Heart left ventricle (tissue), 16 donors: ENCODE measurements at places on chromosomes 12 and 14. TPM values are rescaled to one million over a fixed set of nuclear protein-coding genes. Genes with fewer than 3 reads are reported as not detected.

DNA sequence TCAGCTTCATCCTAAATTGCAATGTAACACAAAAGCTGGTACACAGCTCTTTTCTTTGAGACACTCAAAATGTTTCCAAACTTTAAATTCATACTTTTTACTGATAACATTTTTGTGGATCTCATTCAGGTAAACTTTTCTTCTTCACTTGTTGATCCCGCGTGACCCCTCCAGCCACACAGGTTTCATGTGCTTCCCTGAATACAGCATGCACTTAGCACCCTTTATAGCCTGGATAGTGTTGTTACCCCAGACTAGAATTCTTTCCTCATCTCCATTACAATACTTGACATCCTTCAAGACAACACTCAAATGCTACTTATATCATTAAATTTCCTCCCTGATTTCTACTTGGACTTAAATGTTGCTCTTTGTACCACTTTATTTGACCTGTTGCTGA lies 373.4 kb downstream of the RAD51B start:
- no peaks in the 10 kb centered on the region for H3K36me3 ChIP-seq
- no peaks in the 10 kb centered on the region for H3K27me3 ChIP-seq
- no peak overlapping the region for H3K27ac ChIP-seq
- DNase-seq = no peak

- H3K27me3 ChIP-seq = peaks cover 32% of the 10 kb centered on the region
- H3K27ac ChIP-seq = no peak overlapping the region
- no peak overlapping the region for H3K4me3 ChIP-seq
- no peaks in the 10 kb centered on the region for H3K36me3 ChIP-seq
Measured at GRCh38 chr12:113988064-113988451, 21.9 kb upstream of the RBM19 start.

DNA sequence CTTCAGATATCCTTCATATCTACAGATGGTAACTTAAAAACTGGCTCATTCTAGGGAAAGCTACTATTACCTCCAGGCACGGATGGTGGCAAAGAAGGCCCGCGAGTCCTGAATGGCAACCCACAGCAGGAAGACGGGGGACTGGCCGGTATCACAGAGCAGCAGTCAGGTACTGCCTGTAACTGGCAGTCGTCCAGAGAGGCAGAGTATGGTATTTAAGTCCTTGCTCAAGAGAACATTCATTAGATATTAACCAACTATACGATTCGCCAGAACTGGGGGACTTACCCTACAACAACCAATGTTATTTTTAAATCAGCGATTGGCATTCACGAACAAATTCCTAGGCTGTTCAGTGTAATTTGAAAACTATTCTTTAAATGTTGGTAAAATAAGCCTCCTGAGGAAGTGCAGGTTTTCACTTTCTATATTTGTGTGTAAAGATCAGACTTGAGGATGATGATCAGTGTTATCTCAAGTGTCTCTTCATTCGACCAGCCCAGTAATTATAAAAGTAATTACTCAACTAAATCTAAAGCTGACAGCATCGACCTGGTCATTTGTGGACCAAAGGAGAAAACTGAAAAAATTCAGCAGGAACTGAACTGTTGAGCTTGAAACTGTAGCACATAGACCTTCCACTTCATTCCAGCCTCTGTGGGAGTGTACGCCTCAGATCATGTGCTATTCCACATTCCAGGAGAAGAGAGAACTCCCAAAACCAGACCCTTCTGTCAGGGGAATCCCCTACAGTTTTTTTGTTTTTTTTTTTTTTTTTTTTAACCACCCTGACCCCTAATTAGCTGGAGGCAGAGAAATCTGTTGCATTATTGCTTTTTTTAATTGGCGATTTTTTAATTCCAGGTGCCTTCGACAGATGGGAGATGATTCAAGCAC lies 75.6 kb downstream of the ESR2 start:
- H3K4me3 ChIP-seq = no peak overlapping the region
- peaks cover 73% of the 10 kb centered on the region for H3K36me3 ChIP-seq
- peak overlapping the region; percentile 43 for H3K27ac ChIP-seq
- peak; percentile 61 for DNase-seq
- H3K27me3 ChIP-seq = no peaks in the 10 kb centered on the region
- H3K4me1 ChIP-seq = peaks cover 3% of the 10 kb centered on the region

DNA sequence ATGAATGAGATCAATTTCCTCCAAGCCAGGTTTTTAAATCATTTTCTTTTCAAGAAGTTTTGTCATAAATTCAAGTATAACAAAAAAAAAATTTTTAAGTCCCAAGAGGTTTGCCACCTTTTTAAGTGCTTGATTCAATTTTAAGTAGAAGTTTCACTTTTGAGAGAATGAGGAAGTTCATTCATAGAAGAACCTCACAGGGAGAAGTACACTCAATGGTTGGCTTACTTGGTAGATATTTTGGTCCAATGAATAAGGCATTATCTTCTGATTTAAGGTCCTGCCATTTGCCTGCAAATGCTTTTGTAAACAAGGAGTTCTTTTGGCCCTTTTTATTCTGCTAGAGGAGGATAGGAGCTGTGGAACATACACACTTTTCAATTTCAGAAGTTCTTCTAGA lies 96.7 kb upstream of the NOVA1 start:
- H3K4me1 ChIP-seq = no peaks in the 10 kb centered on the region
- H3K27me3 ChIP-seq = no peaks in the 10 kb centered on the region
- H3K4me3 ChIP-seq = no peak overlapping the region
- no peaks in the 10 kb centered on the region for H3K36me3 ChIP-seq
- no peak overlapping the region for H3K27ac ChIP-seq
- DNase-seq = no peak

DNA sequence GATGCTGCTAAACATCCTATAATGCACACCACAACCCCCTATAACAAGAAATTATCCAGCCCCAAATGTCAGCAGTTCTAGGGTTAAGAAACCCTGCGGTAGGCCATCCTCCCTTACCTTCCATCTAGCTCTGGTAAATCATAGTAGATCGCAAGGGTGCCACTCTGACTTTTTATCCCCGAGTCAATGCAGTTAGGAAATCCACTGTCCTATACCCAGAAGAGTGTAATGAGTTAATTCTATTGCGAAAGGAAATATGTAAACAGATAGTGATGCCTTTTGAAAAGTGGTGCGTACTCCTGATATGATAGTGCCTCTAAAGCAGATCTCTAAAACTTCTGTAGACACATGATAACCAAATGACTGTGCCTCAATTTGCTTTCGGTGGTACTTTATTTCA lies 29.8 kb downstream of the SCFD1 start:
- no peak overlapping the region for H3K27ac ChIP-seq
- no peaks in the 10 kb centered on the region for H3K4me1 ChIP-seq
- no peaks in the 10 kb centered on the region for H3K27me3 ChIP-seq
- no peak for DNase-seq

DNA sequence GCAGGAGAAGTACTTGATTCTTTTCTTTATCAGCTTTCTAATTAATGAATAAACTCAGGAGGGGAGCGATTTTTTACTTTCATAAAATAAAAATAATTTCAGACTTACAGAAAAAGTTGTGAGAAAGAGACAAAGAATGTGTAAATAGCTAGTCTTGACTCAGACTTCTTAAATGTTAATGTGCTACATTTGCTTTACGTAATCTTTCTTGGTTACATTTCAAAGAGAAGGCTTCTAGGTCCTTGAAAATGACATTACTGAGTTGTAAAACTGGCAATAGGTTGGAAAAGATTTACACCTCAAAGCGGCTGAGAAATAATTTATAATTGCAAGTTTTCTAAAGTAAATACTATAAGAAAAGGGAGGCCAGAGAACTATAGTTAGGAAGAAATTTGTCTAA lies 28.6 kb downstream of the GABARAPL1 start:
- H3K36me3 ChIP-seq = peaks cover 11% of the 10 kb centered on the region
- no peaks in the 10 kb centered on the region for H3K4me1 ChIP-seq
- no peak overlapping the region for H3K27ac ChIP-seq

- peaks cover 3% of the 10 kb centered on the region for H3K36me3 ChIP-seq
- H3K27me3 ChIP-seq = no peaks in the 10 kb centered on the region
- no peak overlapping the region for H3K27ac ChIP-seq
- DNase-seq = no peak
- H3K4me3 ChIP-seq = no peak overlapping the region
Measured at GRCh38 chr14:59455411-59455810, 9.8 kb downstream of the GPR135 start.

LRRC10 gene
- 44.6 TPM for total RNA-seq

IAPP gene
- total RNA-seq = not detected

- peak overlapping the region; percentile 87 for H3K4me3 ChIP-seq
- H3K27ac ChIP-seq = peak overlapping the region; percentile 99
- H3K4me1 ChIP-seq = peaks cover 7% of the 10 kb centered on the region
- H3K36me3 ChIP-seq = peaks cover 35% of the 10 kb centered on the region
Measured at GRCh38 chr12:49188201-49188915, 522 bp downstream of the TUBA1A start.

C12orf54 gene
- not detected for total RNA-seq

LIN7A gene
- 14.0 TPM for total RNA-seq

MFAP5 gene
- 34.2 TPM for total RNA-seq

DNA sequence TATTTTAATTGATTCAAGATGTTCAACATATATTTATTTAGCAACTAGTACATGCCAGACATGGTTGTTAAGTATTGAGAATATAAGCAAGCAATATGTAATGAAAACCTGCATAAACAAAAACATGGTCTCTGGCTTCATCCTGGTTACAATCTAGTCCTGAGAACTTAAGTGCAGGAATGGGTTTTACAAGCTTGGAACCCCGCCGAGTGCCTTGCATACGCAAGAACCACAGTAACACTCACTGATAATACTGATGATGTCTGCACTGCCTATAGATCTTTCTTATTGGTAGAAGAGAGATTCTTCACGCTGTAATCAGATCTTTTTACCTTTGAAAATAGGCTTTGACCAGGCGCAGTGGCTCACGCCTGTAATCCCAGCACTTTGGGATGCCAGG lies 22.9 kb upstream of the CALM1 start:
- no peaks in the 10 kb centered on the region for H3K27me3 ChIP-seq
- H3K4me3 ChIP-seq = no peak overlapping the region
- no peaks in the 10 kb centered on the region for H3K4me1 ChIP-seq
- no peaks in the 10 kb centered on the region for H3K36me3 ChIP-seq
- DNase-seq = no peak

DNA sequence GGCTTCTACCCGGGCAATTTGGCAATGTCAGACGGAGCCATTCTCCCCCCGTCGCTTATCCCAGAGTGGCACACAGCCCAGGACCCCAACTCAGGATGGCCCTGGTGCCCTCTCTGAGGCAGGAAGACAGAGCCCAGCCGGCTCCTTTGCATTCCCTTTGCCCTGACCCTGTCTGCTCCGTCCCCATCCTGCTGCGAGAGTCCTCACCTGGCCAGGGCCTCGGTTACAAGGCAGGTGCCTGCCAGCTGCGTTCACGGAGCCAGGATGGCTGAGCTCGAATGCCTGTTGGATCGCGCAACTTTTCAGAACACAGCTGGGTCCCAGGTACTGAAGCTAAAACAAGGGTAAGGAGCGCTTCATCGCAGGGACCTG lies 18.6 kb downstream of the LRTM2 start:
- DNase-seq = no peak
- H3K4me3 ChIP-seq = no peak overlapping the region
- no peaks in the 10 kb centered on the region for H3K36me3 ChIP-seq
- H3K4me1 ChIP-seq = no peaks in the 10 kb centered on the region
- H3K27ac ChIP-seq = no peak overlapping the region
- peaks cover 4% of the 10 kb centered on the region for H3K27me3 ChIP-seq

MDM2 gene
- total RNA-seq = 77.6 TPM

DNA sequence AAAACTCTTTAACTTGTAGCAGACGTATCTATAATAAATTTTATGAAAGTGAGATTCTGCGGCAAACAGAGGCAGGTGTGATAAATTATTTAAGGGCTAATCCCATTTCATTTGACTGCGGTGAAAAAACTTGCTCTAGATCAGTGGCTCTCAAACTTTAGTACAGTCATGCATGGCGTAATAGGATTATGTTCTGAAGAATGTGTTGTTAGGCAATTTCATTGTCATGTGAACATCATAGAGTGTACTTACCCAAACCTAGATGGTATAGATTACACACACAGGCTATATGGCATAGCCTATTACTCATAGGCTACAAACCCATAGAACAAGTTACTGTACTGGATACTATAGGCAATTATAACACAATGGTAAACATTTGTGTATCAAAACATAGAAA lies 83.7 kb downstream of the HEATR5A start:
- DNase-seq = no peak
- no peaks in the 10 kb centered on the region for H3K27me3 ChIP-seq

- no peaks in the 10 kb centered on the region for H3K36me3 ChIP-seq
- no peaks in the 10 kb centered on the region for H3K4me1 ChIP-seq
- H3K27me3 ChIP-seq = peaks cover 9% of the 10 kb centered on the region
- H3K27ac ChIP-seq = peak overlapping the region; percentile 14
- peak overlapping the region; percentile 53 for H3K4me3 ChIP-seq
Measured at GRCh38 chr12:51820526-51821439, 27.7 kb downstream of the FIGNL2 start.

DNA sequence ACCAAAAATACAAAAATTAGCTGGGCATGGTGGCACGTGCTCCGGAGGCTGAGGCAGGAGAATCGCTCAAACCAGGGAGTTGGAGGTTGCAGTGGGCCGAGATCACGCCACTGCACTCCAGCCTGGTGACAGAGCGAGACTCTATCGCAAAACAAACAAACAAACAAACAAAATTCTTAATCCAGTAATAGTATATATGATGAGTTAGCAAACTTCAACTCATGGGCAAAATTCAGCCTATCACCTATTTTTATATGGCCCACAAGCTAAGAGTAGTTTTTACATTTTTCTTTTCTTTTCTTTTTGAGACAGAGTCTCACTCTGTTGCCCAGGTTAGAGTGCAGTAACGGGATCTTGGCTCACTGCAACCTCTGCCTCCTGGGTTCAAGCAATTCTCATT lies 14.9 kb downstream of the ATF7 start:
- H3K27ac ChIP-seq = no peak overlapping the region
- H3K27me3 ChIP-seq = no peaks in the 10 kb centered on the region
- no peaks in the 10 kb centered on the region for H3K4me1 ChIP-seq
- DNase-seq = no peak

SOCS4 gene
- total RNA-seq = 13.8 TPM

DNA sequence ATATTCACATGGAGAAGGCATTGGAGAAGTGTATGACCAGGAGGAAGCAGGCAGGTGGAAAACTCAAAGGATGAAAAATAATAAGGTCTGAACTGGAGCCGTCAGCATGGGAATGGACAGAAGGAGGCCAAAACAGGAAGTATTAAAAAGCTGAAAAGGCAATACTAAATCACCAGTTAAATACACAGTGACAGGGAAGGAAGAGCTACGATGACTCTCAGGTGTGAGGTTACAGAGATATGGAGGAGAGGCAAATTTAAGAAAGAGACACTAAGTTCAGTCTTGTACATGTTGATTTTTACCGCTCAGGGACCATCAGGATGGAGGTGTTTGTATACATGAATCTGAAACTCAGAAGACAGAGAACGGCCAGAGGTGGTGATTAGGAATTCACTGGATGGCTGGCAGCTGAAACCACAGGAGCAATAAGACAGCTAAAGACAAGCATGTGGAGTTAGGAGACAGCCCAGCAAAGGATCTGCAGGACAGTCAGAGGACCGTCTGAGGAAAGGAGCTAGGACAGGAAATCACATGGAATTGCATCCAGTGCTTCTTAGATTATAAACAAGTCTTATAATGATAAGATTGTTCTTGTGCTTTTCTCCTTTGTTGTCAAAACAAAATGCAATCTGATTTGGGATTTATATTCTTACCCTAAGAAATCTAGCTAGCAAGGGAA lies 33.9 kb upstream of the CDKN3 start:
- no peak for DNase-seq
- H3K27ac ChIP-seq = no peak overlapping the region
- H3K27me3 ChIP-seq = no peaks in the 10 kb centered on the region
- no peaks in the 10 kb centered on the region for H3K4me1 ChIP-seq
- H3K36me3 ChIP-seq = no peaks in the 10 kb centered on the region

GRCh38 chr12:5522432-5523335 lies 90.8 kb downstream of the NTF3 start:
- H3K27me3 ChIP-seq = no peaks in the 10 kb centered on the region
- H3K27ac ChIP-seq = no peak overlapping the region
- no peak overlapping the region for H3K4me3 ChIP-seq
- H3K4me1 ChIP-seq = no peaks in the 10 kb centered on the region
- DNase-seq = no peak
